ENCODE measurements at places on chromosomes 7 and 10. TPM values are rescaled to one million over a fixed set of nuclear protein-coding genes. Genes with fewer than 3 reads are reported as not detected.
A peak's percentile ranks its signal among the peaks of the same experiment; 100 is the strongest.

The OR2A7 gene
- 0.64 TPM for total RNA-seq

The PAX4 gene
- not detected for total RNA-seq

The NPFFR1 gene
- not detected for total RNA-seq

The THSD7A gene
- 3.5 TPM for total RNA-seq

The MKX gene
- total RNA-seq, result 3.9 TPM

The RBM28 gene
- 40.2 TPM for total RNA-seq

The GRK5 gene
- 6.8 TPM for total RNA-seq

The IL2RA gene
- total RNA-seq, result not detected

The AS3MT gene
- 0.34 TPM for total RNA-seq

The EPO gene
- not detected for total RNA-seq

DNA sequence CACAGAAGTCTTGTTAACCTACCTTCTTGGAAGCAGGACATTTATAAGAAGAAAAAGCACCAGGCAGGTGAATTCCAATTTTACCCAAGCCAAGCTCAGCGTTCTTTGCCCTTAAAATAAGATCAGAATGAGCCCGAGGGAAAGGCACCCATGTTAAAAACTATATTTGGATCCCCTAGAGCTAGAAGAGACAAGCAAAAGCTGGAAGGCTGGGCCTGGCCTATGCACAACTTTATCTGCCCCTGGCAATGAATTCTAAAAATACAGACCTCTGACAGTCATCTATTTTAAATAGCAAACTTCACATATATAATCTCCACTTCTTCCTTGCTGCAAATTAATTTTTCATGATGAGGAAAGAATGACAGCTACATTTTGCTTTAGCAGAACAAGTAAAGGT, 180.9 kb downstream of the FGFR2 start:
- no peaks in the 10 kb centered on the region for H3K36me3 ChIP-seq
- no peak overlapping the region for H3K4me3 ChIP-seq
- H3K27me3 ChIP-seq, result no peaks in the 10 kb centered on the region
- no peak overlapping the region for H3K27ac ChIP-seq

DNA sequence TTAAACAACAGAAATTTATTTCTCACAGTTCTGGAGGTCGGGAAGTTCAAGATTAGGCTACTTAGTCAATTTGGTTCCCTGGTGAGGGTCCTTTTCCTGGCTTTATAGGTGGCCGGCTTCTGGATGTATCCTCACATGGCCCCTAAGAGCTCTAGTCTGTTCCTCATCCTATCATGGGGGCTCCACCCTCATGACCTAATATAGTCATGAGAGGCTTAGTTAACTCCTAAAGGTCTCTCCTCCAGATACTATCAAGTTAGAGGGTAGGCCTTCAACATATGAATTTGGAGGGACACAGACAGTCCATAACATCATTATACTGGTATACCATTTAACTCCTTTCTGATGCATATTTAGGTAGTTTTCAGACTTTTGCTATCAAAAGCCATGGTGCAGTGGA, 7.6 kb downstream of the MAPK8 start:
- no peaks in the 10 kb centered on the region for H3K36me3 ChIP-seq
- no peak for DNase-seq
- no peaks in the 10 kb centered on the region for H3K27me3 ChIP-seq
- peaks cover 13% of the 10 kb centered on the region for H3K4me1 ChIP-seq

- H3K4me3 ChIP-seq, result no peak overlapping the region
- H3K36me3 ChIP-seq, result no peaks in the 10 kb centered on the region
- peaks cover 7% of the 10 kb centered on the region for H3K4me1 ChIP-seq
- no peak overlapping the region for H3K27ac ChIP-seq
- DNase-seq, result peak; percentile 74
- peaks cover 25% of the 10 kb centered on the region for H3K27me3 ChIP-seq
Observed at GRCh38 chr7:128221929-128222403, 19.1 kb upstream of the LEP start.

GRCh38 chr7:131355917-131356777, 28.5 kb downstream of the MKLN1 start:
- no peaks in the 10 kb centered on the region for H3K36me3 ChIP-seq
- no peak for DNase-seq

GRCh38 chr10:1141261-1141660, 85.1 kb downstream of the WDR37 start:
- DNase-seq, result no peak
- H3K27me3 ChIP-seq, result no peaks in the 10 kb centered on the region
- no peak overlapping the region for H3K4me3 ChIP-seq
- H3K4me1 ChIP-seq, result no peaks in the 10 kb centered on the region
- H3K27ac ChIP-seq, result no peak overlapping the region

DNA sequence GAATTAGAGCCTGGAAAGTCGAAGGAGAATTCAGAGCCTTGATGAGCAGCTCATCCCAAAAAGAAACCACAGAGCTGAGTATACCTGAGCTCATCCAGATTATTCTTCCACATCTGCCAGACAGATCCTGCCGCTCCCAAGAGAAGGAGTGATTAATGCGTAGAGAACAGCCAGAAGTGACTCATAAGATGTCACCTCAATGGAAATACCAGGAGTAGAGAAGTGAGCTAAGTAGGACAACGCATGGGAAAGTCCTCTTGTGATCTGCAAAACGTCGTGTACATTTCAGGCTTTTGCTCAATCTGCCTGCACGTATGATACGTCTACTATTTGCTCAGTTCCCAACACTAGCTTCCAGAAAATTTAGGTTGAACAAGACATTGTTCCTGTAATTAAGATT, 230.5 kb upstream of the AUTS2 start:
- no peaks in the 10 kb centered on the region for H3K27me3 ChIP-seq
- H3K36me3 ChIP-seq, result no peaks in the 10 kb centered on the region
- peak; percentile 85 for DNase-seq
- no peak overlapping the region for H3K4me3 ChIP-seq

GRCh38 chr7:44898039-44898438, 12.7 kb upstream of the PURB start:
- H3K4me3 ChIP-seq, result no peak overlapping the region
- no peak for DNase-seq
- no peaks in the 10 kb centered on the region for H3K27me3 ChIP-seq
- no peaks in the 10 kb centered on the region for H3K36me3 ChIP-seq

DNA sequence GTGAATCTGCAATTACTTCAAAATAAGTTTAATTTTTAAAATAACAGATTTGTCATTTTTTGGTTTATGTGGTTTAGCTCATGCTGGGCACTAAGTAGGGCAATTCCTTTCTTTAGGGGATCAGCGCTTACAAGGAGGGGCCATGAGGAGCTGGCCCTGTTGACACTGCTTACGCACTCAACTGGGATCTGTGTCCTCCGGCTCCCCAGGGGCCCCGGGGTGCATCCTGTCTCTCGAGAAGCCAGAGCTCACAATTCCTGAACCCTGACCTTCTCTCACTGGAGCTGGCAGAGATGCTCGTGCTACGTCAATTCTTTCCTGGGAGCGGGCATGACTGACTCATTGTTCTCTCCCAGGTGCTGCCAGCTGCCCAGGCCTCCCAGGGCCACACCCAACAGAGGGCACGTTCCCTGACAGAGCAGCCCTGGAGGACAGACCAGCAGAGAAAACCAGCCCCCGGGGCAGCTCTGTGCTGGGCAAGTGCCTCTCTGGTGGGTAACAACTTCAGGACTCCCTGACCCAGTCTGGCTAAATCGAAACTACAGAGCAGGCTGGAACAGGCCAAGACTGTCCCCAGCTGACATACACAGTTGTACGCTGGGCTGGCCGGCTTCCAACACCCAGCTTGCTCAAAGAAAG, 36.8 kb downstream of the CTBP2 start:
- no peaks in the 10 kb centered on the region for H3K36me3 ChIP-seq
- DNase-seq, result peak; percentile 72
- H3K27me3 ChIP-seq, result no peaks in the 10 kb centered on the region
- peaks cover 16% of the 10 kb centered on the region for H3K4me1 ChIP-seq
- peak overlapping the region; percentile 21 for H3K4me3 ChIP-seq
- peak overlapping the region; percentile 74 for H3K27ac ChIP-seq

GRCh38 chr7:116780966-116781365, 81.4 kb upstream of the CAPZA2 start:
- no peaks in the 10 kb centered on the region for H3K27me3 ChIP-seq
- H3K27ac ChIP-seq, result no peak overlapping the region
- peaks cover 13% of the 10 kb centered on the region for H3K36me3 ChIP-seq
- no peak overlapping the region for H3K4me3 ChIP-seq

DNA sequence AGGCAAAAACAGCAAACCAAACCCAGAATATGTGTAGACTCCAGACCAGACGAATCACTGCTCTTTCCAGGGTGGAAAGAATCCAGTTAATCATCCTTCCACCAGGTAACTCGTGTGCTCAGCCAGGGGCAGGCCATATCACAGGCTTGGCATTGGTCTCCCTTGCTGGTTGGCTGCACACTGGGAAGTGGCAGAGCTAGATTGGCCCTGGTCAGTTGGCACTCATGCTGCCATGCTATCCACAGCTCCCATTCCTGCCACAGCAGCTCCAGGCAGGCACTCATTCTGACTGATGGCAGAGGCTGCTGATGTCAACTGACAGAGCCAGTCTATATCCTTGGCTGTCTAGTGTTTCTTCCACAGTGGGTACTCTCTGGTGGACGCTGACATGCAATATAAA, 9.7 kb upstream of the GDF10 start:
- H3K27ac ChIP-seq, result no peak overlapping the region
- no peaks in the 10 kb centered on the region for H3K4me1 ChIP-seq
- no peak for DNase-seq
- H3K27me3 ChIP-seq, result peaks cover 12% of the 10 kb centered on the region

GRCh38 chr7:26686448-26686981, 177.9 kb downstream of the SKAP2 start:
- peaks cover 4% of the 10 kb centered on the region for H3K4me1 ChIP-seq
- no peaks in the 10 kb centered on the region for H3K36me3 ChIP-seq
- peaks cover 10% of the 10 kb centered on the region for H3K27me3 ChIP-seq
- no peak overlapping the region for H3K27ac ChIP-seq
- peak; percentile 64 for DNase-seq

DNA sequence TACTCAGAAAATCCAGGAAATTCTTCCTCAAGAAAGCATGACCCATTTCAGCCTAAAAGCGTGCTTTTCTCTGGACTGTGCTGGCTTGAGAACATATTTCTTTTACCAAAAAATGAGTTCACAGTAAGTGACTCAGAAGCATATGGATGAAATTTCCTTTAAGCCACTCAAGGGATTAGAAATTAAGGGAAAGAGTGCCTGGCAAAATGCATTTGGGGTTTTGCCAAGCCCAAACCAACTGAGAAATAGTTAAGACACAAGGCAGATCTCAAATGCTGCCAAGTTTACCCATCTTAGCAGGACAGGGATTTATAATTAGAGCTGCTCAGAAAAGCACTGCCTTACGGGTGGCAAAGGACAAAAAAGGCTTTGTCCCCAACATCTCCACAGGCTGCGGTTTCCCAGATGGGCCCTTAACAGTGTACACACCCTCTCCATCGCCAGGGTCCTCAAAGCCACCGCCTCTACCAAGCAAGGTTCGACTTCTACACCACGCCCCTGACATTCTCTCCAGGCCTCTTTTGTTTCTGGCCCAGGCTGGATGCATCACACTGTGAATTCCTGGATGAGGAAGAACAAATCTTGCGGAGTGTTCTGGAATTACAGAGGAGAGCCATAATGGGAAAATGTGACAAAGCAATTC, 30.1 kb upstream of the CDHR3 start:
- DNase-seq, result peak; percentile 72
- H3K27me3 ChIP-seq, result no peaks in the 10 kb centered on the region
- H3K4me3 ChIP-seq, result no peak overlapping the region

DNA sequence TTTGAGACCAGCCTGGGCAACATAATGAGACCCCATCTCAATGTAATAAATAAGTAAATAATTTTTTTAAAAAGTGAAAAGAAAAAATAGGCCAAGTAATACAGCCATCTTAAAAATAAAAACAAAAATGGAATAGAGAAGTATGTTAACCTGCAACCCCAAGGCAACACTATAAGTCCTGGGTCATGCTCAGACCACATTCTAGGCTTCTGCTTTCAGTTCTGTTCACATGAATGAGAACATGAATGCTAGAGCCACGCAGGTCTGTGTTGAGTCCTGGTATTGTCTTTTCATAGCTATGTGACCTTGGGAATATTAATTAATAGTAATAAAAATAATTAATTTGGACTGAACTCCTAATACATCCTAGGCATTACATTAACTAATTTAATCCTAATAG, 284.0 kb downstream of the AUTS2 start:
- H3K27me3 ChIP-seq, result no peaks in the 10 kb centered on the region
- H3K27ac ChIP-seq, result no peak overlapping the region
- no peak for DNase-seq
- H3K4me1 ChIP-seq, result no peaks in the 10 kb centered on the region
- H3K36me3 ChIP-seq, result no peaks in the 10 kb centered on the region

GRCh38 chr10:6272126-6272525, 69.4 kb downstream of the PFKFB3 start:
- peaks cover 10% of the 10 kb centered on the region for H3K4me1 ChIP-seq
- no peak overlapping the region for H3K4me3 ChIP-seq
- no peaks in the 10 kb centered on the region for H3K36me3 ChIP-seq
- no peaks in the 10 kb centered on the region for H3K27me3 ChIP-seq
- no peak for DNase-seq

Measured in astrocyte (in vitro differentiated cells and primary cell).